ENCODE measurements at places on chromosomes 5 and 9. TPM values are rescaled to one million over a fixed set of nuclear protein-coding genes. Genes with fewer than 3 reads are reported as not detected.
A peak's percentile ranks its signal among the peaks of the same experiment; 100 is the strongest.

SLC1A1 gene
- 16.8 TPM for total RNA-seq

EIF4E1B gene
- total RNA-seq: not detected

HSPB3 gene
- 0.78 TPM for total RNA-seq

SLC34A3 gene
- not detected for total RNA-seq

TEK gene
- 3.9 TPM for total RNA-seq

GABRA1 gene
- not detected for total RNA-seq

GABBR2 gene
- not detected for total RNA-seq

SLCO4C1 gene
- 2.5 TPM for total RNA-seq

KIF4B gene
- total RNA-seq: not detected

IFT74 gene
- 16.6 TPM for total RNA-seq

MSX2 gene
- 0.17 TPM for total RNA-seq

DNA sequence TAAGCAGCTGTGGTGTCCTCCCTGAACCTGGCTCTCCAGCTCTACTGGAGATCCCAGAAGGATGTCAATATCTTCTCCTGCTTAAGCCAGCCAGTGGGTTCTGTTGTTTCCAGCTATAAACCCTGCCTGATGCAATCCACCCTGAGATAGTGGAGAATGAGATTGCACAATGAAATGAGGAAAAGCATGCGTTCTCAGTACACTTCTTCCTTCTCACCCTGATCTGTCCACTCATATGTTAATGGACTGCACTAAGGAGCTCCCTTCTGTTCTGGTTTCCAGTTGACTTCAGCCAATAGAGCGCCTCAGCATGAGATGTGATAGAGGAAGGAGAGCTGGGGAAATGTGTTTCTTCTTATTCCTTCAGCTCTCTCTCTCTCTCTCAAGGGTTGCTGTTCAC is 40.0 kb upstream of the CDH6 start:
- no peak for DNase-seq

DNA sequence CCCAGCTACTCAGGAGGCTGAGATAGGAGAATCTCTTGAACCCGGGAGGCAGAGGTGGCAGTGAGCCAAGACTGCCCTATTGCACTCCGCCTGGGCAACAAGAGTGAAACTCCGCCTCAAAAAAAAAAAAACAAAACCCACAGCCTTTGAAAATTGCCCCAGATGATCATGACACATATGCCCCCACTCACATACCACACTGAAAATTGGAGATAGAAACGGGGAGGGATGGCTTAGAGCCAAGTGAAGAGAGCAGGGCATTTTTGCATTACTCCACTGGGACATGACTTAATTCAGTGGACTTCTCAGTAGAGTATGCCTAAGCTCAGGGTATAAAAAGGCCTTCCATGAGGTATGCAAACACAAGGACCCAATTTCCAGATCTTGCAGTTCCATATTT is 309.3 kb downstream of the BNC2 start:
- no peak for DNase-seq

DNA sequence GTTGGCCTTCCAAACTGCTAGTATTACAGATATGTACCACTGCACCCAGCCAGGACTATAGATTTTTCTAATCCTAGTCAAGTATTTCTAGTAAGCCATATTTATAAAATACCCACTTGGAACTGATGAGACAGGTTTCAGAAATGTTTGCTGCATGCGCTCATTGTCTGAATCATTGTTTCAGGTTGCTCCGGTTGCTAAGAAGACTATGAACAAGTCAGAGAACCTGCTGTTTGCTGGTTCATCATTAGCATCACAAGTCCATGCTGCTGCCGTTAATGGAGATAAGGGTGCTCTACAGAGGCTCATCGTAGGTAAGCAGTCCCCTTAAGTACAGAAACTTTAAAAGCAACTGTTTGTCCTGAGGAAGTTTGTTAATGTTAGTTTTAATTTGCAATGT is 5.3 kb downstream of the INVS start:
- no peak for DNase-seq

GRCh38 chr9:35646153-35646532 is 4.6 kb downstream of the SIT1 start:
- DNase-seq: peak; percentile 71

GRCh38 chr5:138711087-138711486 is 42.1 kb upstream of the CTNNA1 start:
- DNase-seq: no peak

DNA sequence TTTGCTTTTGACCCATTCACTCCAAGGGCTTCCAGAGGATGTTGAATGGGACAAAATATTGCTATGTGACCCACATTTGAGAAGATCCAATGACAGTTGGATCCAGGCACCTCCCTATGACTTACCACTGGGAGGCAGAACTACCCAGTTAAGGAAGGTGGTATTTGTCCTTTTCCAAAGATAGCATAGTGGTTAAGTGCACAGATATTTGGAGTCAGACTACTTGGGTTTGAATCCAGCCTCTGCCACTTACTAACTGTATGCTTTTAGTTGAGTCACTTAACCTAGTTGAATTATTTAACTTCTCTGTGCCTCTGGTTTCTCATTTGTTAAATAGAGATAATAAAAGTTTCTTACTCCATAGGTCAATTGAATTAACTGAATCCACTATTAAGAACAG is 74.5 kb upstream of the PALM2AKAP2 start:
- DNase-seq: no peak

GRCh38 chr9:71647094-71647591 is 121.2 kb downstream of the CEMIP2 start:
- DNase-seq: peak; percentile 74

DNA sequence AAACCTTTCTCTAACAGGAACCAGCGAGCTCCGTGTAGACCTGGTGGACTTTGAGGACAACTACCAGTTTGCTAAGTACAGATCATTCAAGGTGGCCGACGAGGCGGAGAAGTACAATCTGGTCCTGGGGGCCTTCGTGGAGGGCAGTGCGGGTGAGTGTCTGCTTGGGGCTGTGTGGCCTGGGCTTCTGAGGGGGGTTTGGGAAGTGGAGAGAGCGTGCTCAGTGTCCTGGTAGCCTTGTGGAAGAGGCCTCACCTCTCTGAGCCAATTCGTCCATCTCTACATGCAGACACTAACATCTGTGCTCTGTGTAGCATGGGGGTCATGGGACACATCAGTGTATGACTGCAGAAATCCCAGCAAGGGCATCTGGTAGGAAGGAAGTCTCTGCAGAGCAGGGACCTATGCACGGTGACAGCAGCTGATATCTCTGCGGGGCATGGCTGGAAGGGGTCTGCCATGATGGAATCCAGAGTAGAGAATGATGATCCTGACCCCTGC is 5.9 kb downstream of the FCN2 start:
- DNase-seq: no peak

DNA sequence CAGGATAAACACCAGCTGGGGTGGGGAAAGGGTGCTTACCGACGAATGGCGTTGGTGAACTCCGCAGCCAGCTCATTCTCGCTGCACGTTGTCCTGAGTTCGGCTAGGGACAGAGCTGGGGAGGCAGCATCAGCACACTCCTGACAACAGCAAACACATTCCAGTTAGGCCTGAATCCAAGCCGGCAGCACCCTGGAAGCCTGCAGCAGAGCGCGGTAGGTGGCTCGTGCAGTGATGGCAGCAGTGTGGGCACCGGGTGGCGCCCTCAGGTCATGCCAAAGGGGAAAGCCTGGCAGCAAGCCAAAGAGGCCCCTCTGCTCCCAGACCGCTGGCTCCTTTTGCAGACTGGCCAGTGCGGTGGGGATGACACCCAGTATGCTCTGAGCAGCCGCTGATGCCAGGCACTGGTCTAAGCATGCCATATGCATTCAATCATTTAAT is 66.9 kb downstream of the DCP2 start:
- no peak for DNase-seq

GRCh38 chr9:124274226-124274625 is 16.5 kb downstream of the NEK6 start:
- no peak for DNase-seq

- DNase-seq: no peak
Measured at GRCh38 chr5:78835176-78835575, 149.9 kb downstream of the ARSB start.

- no peak for DNase-seq
Measured at GRCh38 chr5:54956922-54957321, 28.5 kb downstream of the ESM1 start.

- no peak for DNase-seq
Measured at GRCh38 chr5:78983601-78984438, 1.3 kb downstream of the ARSB start.

DNA sequence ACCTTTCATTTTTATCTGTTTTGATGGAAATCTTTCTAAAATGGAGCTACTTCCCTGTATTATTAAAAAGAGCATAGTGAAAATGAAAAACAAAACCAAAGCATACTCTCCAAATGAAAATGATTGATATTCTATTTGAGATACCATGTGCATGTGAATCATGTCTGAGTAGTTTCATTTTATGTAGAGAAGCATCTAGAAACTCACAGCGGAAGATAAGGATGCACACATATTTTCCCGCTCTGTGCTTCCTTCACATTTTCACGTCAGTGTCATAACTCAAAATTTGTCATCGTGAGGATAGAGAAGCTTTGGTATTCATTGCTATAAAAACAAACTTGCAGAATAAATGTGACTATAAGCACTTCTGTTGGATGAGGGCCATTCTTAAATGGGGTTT is 34.0 kb upstream of the CLINT1 start:
- DNase-seq: no peak

DNA sequence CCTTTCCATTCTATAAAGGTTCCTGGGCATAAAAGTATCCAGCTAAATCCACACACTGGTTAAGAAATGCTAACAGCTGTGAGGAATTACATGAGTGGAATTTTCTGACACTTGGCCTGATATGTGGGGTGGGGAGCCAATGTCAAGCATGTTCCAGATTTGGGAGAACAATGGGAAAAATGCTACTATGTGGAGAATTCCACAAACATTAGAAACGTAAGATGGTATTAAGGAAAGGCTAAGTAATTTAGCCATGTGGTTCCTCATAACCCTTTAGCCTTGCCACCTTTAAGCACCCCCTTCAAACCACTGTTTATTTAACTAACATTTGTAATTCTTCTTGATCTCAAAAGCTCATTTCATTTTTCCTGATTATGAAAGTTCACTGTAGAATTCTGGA is 149.2 kb downstream of the GNA14 start:
- no peak for DNase-seq

- no peak for DNase-seq
Measured at GRCh38 chr5:85814596-85814995, 803.1 kb upstream of the COX7C start.

DNA sequence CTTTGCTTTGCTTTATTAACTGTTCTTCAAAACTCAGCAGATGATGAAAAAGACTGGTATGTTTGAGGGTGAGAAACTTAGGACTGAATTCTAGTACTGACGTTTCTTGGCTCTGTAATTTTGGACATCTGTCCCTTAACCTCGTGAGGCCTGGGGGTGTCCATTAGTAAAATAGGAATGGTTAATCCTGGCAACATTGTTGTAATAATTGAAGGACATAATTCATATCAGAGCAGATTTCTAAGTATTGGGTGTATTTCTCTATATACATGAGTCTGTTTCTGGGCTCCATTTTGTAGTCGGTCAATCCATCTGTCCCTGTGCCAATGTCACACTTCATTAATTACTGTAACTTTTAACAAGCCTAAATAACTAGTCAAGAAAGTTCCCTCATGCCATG is 206.7 kb downstream of the MAST4 start:
- DNase-seq: no peak

GRCh38 chr9:104810421-104811339 is 46.8 kb downstream of the NIPSNAP3B start:
- DNase-seq: peak; percentile 40

DNA sequence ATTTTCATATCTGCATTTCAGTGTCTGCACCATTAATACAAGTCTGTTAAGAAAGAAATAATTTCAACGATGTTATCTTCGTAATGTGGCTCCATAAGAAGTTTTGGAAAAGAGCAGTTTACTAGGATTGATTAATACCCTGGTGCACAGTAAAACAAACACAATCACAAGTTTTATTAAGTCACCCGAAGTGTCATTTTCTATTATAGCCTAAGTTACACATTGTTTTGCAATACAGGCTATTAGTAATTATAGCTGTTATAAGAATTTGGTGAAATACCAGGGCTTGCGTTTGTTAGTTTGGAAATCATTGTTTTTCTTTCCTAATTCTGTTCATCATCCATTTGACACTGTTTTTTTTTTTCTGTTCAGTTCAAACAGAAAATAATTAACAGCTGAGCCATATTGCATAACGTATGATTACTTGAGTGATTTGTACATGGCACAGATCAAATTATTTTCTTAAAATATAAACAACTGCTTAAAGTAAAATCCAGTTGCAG is 30.6 kb downstream of the LVRN start:
- no peak for DNase-seq

- no peak for DNase-seq
Measured at GRCh38 chr5:94407023-94407422, 211.4 kb downstream of the KIAA0825 start.

DNA sequence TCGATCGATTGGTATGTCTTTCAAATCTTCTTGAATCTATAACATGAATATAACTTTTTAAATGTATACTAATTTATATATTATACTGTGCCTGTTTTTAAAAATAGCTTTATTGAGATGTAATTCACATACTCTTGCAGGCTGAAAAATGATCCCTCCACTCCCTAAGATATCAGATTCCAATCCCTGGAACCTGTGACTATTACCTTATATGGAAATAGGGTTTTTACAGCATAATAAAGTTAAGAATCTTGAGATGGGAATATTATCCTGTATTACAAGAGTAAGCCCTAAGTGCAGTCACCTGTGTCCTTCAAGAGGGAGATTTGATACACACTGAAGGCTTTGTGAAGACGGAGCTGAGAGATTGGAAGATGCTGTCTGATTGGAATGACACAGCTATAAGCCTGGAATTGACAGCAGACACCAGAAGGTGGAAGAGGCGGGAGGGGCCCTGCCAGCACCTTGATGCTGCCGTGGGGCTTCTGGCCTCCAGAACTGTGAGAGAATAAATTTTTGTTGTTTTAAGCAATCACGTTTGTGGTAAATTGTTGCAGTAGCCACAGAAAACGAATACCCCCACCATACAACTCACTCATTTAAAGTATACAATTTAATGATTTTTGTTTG is 161.3 kb downstream of the RMI1 start:
- no peak for DNase-seq

- no peak for DNase-seq
Measured at GRCh38 chr5:141260458-141261237, 15.5 kb downstream of the PCDHB15 start.

DNA sequence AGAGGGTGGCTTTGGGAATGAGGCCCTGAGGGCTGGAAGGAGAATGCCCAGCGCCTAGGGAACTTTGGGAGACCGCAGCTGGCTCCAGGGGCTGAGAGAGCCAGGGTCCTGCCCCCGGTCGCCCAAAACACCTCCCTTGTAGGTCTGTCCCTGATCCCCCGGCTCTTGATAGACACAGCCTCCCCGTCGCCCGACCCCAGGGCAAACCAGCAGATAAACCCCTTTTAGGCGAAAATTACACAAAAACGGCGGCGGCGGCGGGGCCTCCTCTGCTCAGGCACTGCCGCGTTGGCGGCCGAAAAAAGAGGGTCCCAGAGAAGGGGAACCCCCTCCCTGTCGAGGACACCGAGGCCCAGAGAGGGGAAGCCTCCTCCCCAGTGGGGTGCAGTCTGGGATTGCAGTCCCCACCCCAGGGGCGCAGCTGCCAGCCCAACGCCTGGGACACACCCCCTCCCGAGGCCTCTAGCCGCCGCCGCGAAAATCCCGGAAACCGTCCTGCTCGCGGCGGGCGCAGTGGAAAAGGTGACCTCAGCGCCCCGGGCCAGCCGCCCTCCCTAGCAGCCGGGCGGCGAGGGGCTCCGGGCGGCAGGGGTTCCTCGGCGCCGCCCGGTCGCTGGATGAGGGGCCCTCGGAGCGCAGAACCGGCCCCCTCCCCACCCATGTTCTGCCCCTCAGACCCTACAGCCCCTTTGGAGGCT is 3.1 kb upstream of the BARX1 start:
- DNase-seq: no peak

GRCh38 chr5:43602461-43603343 is at the start of gene NNT:
TSS of gene NNT (plus strand) at chr5:43603180. CDS start at chr5:43609196, 6,016 bp downstream.
- peak; percentile 87 for DNase-seq

GRCh38 chr5:122415030-122415800 is 103.2 kb downstream of the SNCAIP start:
- DNase-seq: peak; percentile 71

Measured in mucosa of descending colon (tissue), 3 donors.